ENCODE measurements at places on chromosomes 1 and 21.

DNA sequence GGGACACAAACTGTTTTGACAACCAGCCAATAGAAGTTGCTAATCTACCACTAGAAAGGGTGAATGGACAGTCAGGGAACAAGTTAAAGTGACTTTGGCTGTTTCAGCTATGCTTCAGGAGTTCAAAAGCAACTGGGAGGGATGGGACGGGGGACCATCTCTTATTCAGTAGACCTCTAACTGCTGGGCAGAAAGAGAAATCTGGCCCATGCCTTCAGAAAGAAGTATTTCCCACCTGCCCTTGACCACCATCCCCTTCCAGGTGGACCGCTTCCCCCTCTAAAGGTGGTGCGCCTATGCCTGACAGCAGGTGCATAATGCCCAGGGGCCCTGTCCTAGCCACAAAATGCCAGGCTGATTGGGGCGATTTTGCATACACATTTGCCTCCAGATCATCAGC lies 5.2 kb downstream of the ITPKB start:
- no peak for DNase-seq

DNA sequence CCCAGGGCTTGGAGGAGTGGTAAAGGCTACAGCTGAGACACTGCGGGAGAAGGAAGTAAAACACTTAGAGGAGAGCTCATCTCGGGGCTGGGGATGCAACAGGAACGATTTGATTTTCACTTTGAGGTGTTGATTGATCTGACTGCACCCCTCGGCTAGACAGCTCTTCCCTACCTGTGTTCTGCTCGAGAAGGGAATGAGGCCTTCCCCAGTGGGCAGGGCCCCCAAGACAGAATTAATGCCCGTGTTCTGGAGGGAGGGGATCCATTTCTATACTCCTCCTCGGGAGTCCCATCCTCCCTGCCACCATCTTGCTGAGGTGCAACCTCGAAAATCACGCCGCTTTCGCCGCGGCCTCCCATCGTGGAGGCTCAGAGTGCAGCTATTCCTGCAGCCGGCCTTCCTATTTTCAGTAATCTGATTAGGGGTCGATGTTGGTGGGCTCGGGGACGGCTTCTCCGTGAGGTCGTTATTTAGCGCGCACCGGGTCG lies 2.4 kb downstream of the ATP2B4 start:
- DNase-seq: no peak

DNA sequence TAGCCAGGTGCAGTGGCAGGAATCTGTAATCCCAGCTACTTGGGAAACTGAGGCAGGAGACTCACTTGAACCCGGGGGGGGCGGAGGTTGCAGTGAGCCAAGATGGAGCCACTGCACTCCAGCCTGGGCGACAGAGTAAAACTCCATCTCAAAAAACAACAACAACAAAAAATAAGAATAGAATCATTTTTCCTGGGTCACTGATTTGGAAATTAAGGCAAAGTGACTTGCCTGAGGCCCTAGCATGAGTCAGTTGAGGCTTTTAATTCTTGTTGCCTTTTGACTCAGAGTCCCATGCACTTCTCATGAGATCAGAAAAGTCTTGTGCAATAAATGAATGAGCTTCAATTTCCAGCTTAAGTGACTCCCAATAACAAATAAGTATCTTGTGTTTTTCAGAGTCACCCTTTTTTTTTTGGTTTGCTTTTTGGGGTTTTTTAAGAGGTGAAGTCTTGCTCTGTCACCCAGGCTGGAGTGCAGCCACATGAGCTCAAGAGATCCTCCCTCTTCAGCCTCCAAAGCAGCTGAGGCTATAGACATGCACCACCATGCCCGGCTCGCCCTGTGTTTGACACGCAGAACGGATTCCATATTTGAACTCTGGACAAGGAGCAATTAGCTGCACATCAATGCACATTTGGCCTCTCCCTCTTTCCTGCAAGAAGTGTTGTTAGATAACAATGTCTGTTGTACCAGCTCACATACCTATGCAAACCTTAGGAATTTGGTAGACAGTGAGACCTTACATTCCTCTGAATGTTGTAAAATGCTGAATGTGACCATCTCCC lies 3.4 kb upstream of the PLEKHM2 start:
- peak; percentile 97 for DNase-seq

DNA sequence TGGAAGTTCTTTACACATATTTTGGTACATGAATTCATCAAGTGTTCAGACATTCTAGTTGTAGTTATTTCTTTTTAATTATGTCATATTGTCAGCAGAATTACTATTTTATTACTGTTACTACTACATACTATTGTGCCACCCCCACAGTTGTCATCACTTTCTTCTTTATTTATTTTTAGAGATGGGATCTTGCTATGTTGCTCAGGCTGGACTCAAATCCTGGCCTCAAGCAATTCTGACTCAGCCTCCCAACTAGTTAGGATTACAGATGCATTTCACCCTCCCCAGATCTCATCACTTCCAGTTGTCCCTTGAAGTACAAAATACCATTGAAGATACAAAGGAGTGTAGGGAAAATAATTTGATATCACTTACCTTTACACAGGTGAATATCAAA lies 258.0 kb downstream of the KCTD3 start:
- DNase-seq: no peak

DNA sequence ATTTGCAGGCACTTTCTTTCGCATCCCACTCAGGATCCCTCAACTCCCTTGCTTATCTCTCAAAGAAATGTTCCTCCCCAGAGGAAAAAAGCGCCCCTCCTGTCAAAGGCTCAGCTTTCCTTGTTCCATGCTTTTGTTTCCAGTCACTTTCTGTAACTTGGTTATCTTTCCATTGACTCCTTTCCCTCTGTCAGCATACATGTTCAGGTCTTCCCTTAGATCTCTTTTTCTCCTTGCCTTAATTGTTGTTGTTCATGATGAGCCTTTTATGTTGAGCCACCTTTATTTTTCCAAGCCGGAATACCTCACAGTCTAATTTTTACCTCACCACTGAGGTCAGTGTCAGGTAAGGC lies 46.5 kb upstream of the PODN start:
- DNase-seq: no peak

DNA sequence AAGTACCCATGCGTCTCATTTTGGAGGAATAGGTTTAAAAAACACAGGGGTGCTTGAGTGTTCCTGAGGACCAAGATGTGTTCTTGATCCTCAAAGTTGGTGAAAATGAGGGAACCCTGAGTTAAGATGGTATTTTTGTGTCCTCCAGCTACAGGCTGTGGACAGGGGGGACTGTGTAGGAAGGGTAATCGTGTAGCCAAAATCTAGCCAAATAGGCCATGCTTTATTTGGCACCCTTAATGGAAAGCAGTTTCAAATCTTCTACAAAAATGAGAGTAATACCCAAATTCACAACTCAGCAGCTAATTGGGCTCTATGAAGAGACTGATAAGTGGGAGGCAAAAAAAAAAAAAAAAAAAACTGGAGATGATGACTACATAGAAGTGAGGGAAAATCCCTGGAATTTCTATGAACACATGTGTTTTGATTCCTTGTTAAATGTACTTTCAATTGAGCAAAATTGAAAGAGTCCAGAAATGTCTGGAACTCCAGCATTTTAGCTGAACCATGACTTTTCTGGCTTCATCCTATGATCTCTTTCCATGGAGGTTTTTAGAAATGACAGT lies 470 bp downstream of the HSD11B1 start:
- DNase-seq: no peak

DNA sequence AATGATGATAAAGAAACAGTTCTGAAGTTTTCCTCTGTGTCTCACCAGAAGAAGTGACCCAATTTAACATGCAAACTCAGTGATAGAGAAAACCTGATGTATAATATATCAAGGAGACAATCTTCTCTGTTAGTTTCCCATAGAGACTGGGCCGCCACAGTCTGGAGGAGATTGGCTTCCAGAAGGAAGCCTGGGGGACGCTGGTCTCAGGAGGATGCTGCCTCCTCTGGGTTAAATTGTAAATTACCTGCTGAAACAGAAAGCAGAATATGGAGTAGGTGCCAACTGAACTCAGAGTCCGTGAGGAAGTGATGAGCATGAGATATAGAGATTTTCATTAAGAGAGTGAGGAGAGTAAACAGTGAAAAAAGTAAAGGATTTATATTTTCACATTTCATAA lies 15.8 kb downstream of the OR14I1 start:
- DNase-seq: peak; percentile 24

DNA sequence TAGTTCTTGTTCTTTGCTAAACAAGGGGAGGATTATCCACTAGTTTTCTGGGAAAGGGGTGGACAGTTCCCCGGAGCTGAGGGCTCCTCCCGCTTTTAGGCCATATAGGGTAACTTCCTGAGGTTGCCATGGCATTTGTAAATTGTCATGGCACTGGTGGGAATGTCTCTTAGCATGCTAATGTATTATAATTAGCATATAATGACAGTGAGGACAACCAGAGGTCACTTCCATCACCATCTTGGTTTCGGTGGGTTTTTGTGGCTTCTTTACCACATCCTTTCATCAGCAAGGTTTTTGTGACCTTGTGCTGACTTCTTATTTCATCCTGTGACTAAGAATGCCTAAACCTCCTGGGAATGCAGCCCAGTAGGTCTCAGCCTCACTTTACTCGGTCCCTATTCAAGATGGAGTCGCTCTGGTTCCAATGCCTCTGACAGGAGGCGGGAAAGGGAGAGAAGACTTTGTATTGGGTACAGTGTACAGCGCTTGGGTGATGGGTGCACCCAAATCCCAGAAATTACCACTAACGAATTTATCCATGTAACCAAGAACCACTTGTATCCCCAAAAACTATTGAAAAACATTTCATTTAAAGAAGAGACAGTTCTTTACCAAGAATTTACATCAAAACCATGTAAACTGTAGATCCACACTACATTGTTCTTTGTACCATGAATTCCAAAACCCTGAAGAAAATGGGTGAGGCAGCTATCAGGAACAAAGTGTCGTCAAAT lies 8.7 kb upstream of the SLC2A5 start:
- DNase-seq: peak; percentile 11

- no peak for DNase-seq
Measured at GRCh38 chr1:151680826-151681225, 35.8 kb downstream of the CELF3 start.

DNA sequence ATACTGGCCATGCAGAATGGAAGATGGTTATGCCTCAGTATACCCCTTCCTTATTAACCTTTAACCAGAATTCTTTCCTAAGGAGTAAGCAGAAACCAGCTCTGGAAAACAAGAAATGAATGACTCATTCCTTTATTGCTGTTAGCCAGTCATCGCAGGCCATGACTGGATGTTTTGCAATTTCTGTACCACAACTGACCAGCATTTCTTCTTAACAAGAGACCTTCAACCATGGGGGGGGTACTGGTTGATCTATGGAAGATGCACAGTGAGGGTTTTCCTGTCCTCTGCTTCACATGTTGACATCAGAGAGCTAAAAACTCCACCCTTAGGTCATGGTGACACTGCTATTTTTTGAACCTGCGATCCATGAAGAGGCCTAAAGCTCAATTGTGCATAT lies 28.0 kb upstream of the RNF2 start:
- DNase-seq: peak; percentile 76

- no peak for DNase-seq
Measured at GRCh38 chr1:54409156-54410142, 3.3 kb upstream of the SSBP3 start.

DNA sequence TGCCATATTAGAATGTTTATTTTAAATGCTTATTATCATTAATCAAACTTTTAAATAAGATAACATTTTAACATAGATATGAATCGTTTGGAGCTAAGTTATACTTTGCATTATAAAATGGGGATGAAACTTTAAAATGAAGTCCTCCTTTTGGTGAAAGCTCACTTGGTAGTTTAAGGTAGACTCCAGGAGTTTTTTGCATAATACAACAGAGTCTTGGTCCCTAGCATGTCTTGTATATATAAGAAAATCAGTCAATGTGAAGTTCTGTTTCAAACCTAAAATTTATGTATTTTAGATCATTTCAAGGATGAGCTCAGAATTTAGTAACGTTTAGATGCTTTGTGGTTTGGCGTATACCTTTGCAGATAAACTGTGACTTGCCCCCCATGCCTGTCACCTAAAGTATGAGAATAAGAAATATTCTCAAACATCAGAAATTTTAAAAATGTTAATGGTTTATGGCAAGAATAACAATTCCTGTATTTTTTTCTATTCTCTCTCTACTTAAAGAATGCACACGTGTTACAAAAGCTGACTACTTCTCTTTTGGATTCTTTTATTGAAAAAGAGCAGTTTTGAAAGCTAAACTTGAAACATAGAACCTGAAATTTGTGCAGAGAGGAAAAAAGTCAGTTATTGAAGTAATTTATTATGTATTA lies 3.8 kb downstream of the NFIA start:
- no peak for DNase-seq

DNA sequence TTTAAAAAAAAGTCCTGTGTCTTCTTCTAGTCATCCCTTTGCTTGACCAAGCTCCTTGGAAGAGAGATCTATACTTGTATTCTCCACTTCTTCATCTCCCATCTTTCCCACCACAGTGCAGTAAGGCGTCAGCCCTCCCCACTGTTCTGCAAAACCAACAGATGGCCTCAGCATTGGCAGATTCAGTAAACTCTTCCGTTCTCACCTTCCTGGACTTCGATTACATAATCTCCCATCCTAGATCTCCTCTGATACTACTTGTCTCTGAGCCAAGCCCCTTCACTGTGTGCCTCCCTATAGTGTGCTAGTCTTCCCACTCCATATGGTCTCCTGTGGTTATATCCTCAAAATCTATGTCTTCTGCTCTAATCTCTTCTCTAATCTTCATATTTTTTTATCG lies 1.6 kb upstream of the COLGALT2 start:
- no peak for DNase-seq

DNA sequence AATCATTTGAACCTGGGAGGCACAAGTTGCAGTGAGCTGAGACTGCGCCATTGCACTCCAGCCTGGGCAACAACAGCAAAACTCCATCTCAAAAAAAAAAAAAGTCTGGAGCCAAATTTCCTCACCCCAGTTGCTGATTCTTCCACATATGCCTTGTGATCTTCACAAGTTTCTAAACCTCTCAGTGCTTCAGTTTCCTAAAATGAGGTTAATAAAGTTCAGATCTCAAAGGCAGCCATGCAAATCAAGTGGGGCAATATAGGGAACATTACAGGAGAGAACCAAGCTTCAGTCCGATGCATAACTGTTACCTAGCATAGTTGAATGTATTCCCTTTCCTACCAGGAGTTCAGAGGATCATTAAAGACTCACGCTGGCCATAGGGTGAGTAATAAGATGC lies 4.8 kb downstream of the ITLN1 start:
- peak; percentile 68 for DNase-seq

- no peak for DNase-seq
Measured at GRCh38 chr21:45283611-45284455, 3.9 kb downstream of the POFUT2 start.

DNA sequence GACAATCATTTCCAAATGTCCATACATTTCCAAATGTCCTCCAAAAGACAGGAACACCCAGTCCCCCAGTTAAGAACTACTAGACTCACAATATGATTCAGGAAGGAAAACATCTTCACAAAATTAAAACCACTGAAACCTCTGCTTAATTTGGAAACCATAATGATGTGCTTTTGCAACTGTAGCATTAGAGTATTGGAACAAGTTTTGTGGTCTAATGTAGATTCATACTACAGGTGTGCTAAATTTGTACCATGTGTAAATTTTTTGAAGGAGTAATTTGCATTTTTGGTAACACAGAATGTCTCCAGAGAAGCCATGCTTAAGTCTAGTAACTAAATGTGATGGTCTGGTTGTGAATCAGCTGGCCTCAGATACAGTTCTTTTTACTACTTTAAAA lies 129.6 kb downstream of the DPYD start:
- DNase-seq: no peak
